Stimulated activated CD4-positive, alpha-beta T cell treated with anti-CD3 and anti-CD28 coated beads, Interleukin-1b, Interleukin-23, amount 100 ng/mL, for 48 hours (primary cell): ENCODE measurements at places on chromosomes 2 and 18.

DNA sequence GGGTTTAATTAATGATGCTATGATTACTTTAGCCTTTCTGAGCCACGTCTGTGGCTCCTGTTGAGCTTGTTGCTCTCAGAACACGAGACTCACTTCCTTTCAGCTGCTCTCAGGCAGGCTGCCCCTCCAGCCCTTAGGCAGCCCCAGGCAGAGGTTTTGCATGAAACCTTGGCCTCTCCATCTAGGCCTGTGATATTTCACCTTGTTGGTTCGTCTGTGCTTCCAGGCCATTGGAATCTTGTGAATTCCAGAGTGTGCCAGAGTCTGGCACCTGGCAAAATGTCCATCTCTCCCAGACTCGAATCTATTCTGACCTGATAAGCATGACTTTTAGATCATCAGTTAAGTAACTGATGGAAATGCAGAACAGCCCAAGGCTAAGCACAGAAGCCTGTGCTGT is 254.1 kb downstream of the LOXHD1 start:
- no peak for DNase-seq

- DNase-seq = no peak
Measured at GRCh38 chr2:72238311-72238710, 90.6 kb upstream of the CYP26B1 start.

DNA sequence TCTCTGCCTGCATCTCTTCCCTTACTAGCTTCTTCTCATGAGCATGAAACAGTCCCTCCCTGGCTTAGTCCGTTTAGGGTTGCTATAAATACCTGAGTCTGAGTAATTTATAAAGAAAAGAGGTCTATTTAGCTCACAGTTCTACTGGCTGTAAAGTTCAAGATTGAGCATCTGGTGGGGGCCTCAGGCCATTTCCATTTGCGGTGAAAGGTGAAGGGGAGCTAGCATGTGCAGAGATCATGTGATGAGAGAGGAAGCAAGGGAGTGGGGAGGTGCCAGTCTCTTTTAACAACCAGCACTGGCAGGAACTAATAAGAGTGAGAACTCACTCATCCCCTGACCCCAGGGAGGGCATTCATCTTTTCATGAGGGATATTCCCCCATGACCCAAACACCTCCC is 26.8 kb downstream of the RHBDD1 start:
- no peak for DNase-seq

- no peak for DNase-seq
Measured at GRCh38 chr2:152508446-152508845, 173.5 kb downstream of the FMNL2 start.

- no peak for DNase-seq
Measured at GRCh38 chr2:176096243-176096985, 3.2 kb upstream of the HOXD12 start.

GRCh38 chr2:221167561-221167960 is 404.5 kb downstream of the EPHA4 start:
- no peak for DNase-seq

GRCh38 chr2:145874466-145874865 is 1354.5 kb upstream of the ZEB2 start:
- DNase-seq = no peak

DNA sequence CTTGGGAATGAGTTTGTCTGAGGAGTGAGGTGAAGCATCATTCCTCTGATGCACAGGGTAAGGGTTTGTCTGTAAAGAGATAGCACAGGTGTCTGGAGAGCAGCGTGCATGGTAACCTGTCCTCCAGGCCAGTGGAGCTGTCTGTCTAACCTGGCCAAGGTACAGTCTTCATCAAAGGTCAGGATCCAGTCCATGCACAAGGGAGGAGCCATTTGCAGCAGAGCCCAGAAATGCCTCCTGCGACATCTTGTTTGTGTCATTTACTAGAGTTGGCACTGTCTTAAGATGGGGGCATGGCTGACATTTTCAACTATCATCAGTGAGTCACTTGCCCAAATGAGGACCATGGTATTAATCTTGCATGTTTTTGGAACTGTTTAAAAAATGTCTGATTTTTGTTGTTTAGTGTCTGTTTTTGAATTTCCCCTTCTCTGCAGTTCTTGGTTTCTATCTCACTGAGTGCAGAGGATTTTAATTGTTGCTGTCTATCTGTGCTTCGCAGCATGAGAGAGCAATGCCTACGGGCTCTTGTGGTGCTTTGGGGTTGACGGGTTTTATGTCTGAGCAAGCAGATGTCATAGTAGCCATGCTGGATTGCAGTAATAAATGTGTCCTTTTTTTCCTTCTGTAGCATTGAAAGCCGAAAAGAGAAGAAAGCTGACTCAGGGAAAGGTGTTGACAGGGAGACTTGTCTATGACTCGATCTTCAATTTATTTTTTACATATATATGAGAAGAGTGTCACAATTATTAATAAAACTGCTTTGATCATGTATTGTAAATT is 91.3 kb downstream of the DPP4 start:
- no peak for DNase-seq

GRCh38 chr2:8328217-8328616 is 353.6 kb upstream of the ID2 start:
- DNase-seq = no peak

DNA sequence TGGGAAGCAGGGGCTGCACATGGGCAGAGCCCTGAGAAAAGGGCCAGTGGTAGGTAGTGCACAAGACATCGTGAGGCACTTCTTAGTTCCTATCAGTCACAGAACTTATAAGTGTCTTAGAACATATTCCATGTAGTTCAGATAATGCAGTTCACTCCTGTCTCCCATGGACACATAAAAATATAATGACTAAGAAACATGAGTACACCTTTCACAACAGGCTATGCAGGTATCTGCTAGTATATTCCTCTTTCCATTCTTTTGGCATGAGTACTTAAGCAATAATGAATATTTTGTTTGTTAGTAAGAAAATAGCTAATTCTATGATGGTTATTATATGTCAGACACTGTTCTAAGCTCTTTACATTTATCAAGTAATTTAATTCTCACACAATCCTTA is 808.4 kb downstream of the BCL11A start:
- DNase-seq = no peak

DNA sequence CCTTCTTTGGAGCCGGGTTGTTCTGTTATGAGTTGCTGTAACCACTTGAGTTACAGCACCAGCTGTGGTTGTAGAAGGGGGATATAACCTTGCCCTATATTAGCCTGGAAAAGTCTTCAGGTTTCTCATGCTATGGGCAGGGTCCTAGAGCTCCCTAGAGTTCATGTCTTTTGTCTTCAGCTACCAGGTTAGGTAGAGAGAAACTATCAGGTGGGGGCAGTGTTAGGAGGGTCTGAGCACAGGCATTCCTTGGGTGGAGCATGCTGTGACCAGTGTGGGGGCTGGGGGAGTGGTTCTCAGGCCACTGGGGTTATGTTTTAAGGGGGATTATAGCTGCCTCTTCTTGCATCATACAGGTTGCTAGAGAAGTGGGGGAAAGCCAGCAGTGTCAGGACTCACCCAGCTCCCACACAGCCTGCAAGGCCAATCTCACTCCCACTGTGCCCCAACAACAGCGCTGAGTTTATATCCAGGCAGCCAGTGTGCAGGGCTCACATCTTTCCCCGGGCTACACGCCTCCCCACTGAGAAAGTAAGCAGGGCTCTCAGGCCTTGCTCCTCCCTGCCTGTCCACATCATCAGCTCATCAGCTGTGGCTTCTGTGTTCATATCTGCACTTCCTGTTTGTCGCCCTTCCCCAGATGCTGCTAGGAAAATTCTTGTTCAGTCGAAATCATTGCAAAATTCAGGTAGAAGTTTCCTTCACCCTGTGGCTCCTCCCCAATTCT is 133.8 kb upstream of the NRXN1 start:
- DNase-seq = no peak

DNA sequence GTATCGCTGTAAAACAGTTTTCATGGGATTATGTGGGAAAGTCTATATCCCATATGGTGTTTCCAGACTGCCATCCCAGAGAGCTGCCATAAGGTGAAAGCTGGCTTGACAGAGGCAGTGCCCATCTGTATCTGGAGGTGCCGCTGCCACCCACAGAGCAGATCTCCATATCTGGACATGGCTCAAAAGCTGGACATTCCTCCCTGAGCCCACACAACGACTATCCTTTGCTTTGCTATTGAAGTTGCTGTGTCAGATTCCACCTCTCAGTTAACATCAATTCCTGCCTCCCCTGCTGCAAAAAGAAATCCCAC is 55.2 kb downstream of the RND3 start:
- DNase-seq = no peak

GRCh38 chr2:111191877-111192276 is 71.2 kb downstream of the BCL2L11 start:
- DNase-seq = no peak

GRCh38 chr2:134395779-134396178 is 141.9 kb downstream of the MGAT5 start:
- DNase-seq = no peak

GRCh38 chr2:6730649-6731532 is 134.8 kb downstream of the CMPK2 start:
- no peak for DNase-seq

DNA sequence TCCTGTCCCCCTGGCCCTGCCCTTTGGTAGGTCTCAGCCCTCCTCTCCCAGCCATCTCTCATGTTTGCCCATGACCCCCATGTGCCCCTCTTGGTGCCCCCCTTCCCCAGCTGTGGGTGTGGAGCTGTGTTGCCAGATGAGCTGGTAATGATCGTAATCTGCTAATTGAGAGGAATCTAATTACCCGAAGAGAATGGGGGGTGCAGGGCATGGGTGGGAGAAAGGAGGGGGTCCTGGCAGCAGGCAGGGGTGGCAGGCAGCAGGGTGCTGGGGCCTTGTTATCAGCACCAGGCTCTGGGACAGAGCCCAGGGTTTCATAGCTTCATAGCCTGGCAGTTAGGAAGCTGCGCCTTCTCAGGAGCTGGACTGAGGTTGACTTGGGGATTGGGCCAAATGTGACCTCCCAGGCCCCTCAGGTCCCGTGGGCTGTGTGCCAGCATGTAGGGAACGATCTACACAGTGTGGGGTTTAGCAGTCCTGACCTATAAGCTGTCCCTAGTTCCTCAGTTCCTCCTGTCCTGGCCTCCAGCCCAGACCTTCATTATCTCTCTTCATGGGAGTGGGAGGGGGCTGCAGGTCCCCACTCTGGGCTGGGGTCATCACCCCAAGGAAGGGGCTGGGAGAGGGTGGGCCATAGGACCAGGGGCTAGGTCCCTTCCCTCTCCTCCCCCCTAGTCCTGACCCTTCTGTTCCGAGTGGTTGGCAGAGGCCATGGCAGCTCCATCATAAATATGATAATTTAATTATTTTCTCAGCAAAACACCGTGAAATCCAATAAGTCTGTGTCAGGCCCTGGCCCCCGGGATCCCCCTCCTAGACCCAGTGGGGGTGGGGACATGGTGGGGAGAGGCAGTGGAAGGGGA is 6.5 kb upstream of the ASIC4 start:
- no peak for DNase-seq

DNA sequence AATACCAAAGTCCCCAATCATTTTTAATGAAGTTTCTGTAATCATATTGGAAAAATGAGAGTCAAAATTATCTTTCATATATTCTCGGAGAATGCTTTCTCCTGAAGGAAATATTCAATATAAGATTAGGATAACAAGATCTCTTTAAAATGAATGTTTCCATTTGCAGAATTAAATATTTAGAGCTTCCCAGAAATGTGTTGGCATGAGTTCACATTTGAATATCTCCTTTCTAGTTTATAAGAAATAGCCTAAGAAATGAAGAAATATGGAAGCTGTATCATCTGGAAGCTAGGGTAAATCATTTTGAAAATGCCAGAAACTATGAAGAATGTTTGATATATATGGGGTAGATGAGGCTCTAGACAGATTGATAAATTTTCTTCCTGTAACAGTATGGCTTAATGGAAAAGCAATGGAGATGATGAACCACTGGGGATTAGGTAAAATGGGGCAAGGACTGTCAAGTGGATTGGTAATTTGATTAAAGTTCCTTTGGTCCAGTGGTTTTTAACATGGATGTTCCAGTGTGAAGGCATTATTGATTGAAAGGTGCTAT is 184.6 kb upstream of the ZNF804A start:
- no peak for DNase-seq

- no peak for DNase-seq
Measured at GRCh38 chr2:27407798-27408491, 1.4 kb downstream of the PPM1G start.

DNA sequence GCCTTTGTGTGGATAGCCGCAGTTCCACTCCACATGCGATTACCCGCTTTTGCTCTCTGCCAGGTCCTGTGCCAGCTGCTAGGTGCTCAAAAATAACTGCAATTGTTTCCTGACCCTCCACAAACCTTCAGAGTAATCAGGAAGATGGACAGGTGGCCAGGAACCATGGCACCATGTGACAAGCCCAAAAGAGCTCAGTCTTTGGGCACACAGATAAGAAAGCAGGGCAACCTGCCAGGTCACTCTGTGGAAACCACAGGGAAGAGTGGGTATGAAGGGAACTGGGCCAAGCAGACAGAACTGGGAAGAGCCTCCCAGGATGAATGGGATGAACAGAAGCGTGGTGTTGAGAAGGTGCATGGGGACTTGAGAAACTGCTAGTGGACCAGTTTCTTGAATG is 79.4 kb upstream of the AGAP1 start:
- DNase-seq = no peak

DNA sequence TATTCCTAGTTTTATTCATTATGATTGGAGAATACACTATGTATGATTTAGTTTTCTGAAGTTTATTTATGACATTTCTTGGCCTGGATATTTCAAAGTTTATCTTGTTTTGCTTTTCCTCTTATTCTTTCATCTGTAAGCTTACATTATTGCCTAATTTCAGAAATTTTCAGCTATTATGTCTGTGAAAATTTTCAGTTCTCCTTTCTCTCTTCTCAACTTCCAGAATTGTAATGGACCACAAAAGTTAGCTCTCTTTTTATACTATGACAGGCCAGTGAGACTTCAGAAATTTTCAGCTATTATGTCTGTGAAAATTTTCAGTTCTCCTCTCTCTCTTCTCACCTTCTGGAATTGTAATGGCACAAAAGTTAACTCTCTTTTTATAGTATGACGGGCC is 97.2 kb upstream of the SCN7A start:
- DNase-seq = no peak

GRCh38 chr2:10977621-10978020 is 65.9 kb downstream of the KCNF1 start:
- no peak for DNase-seq

GRCh38 chr2:178195390-178196166 is 1.3 kb downstream of the OSBPL6 start:
- DNase-seq = no peak

DNA sequence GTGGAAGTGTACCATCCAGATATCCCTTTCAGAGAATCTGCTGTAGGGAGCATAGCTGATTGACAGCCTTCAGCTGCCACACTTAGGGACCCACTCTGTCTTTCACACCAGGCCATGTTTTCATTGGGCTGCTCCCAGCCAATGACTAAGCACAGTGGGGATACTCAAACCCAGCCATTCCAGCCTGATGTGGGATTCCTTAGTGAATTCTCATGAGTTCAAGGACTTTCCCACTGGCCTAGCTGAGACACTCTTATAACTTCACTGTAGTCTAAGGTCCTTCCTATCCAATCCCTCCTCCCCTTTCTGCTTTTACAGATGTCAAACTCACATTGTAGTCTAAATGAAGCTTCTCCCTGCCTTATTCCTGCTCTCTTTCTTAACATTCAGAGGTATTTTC is 201.2 kb downstream of the PIK3C3 start:
- DNase-seq = no peak
